H9 (cell line): ENCODE measurements at places on chromosomes 16 and 17. TPM values are rescaled to one million over a fixed set of nuclear protein-coding genes. Genes with fewer than 3 reads are reported as not detected.

DNA sequence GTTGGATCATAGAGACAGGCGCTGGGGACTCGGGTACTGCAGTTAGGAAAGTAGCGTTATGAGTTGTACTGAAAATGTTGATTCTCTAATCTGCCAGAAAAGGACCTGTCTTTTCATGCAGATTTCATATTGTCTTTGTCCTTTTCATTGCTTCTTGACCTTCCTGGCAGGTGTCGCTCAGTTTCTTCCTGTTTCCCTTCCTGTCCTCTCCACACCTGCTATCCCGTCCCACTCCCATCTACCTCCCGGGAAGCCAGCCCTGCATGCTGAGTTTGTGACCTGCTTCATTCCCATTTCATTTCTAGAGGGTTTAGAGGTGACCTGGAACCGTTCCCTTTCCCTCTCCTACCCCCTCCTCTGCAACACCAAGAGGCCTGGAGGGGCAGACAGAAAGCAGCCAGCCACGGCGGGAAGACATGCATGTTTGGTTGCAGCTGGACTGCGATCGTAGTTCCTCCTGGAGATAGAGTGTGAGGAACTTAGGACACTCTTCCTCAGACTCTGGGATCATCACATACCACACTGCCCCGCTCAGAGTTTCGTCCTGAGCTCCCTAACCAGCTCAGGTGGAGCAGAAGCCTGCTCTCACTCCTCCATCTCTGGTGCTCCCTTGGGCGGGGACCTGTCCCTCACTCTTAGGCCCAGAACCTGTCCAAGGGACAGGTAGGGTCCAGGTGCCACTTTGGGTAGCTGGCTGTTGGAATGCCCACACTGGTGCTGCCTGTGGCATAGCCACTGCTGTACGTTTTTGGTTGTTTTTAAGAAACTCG, 23.9 kb upstream of the ARHGAP23 start:
- peaks cover 11% of the 10 kb centered on the region; the same call in 1 of the 2 replicates for H3K4me1 ChIP-seq
- H3K36me3 ChIP-seq, result peaks cover 32% of the 10 kb centered on the region
- peak overlapping the region; percentile 41 for H3K4me3 ChIP-seq
- H3K27me3 ChIP-seq, result no peaks in the 10 kb centered on the region

- H3K4me1 ChIP-seq, result no peaks in the 10 kb centered on the region
- DNase-seq, result no peak
- H3K27ac ChIP-seq, result no peak overlapping the region
- no peaks in the 10 kb centered on the region for H3K27me3 ChIP-seq
These were observed 23.3 kb upstream of the CPNE2 start for GRCh38 chr16:57069053-57069452.

GRCh38 chr16:3020604-3021448, 658 bp downstream of the TNFRSF12A start:
- no peaks in the 10 kb centered on the region for H3K27me3 ChIP-seq
- H3K27ac ChIP-seq, result peak overlapping the region; percentile 64
- peak; percentile 96 for DNase-seq
- peaks cover 25% of the 10 kb centered on the region for H3K36me3 ChIP-seq
- peak overlapping the region; percentile 96 for H3K4me3 ChIP-seq

DNA sequence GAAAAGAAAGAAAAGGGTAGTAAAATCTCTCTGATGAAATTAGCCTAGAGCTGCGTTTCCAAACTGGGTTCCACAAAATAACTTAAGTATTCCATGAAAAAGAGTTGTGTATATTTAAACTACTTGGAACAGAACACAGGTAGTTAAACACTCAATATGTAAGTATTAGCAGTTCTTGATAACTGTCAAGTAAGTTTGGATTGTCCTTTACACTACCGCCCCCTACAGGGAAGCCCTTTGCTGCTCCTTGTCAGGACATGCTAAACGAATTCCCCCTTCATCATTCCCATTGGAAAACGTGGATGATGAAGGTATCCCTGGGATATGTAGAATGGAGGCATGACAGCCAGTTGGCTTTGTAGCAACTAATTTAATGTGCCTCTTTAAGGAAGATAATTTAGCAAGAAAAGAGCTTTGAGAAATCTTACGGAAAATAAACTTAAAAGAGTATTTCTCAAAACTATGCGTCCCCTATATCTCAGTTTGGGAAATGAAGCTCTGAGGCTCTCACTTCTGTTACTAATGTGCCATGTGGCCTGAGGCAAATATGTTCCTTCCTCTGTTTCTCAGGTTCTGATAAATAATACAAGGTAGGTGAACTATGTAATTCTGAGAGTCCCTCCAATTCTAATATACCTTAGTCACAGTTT, 18.8 kb downstream of the NCBP3 start:
- no peak overlapping the region for H3K4me3 ChIP-seq
- DNase-seq, result peak; percentile 75
- no peaks in the 10 kb centered on the region for H3K27me3 ChIP-seq
- no peak overlapping the region for H3K27ac ChIP-seq
- H3K4me1 ChIP-seq, result no peaks in the 10 kb centered on the region

- no peaks in the 10 kb centered on the region for H3K36me3 ChIP-seq
- no peak overlapping the region for H3K27ac ChIP-seq
- no peaks in the 10 kb centered on the region; the same call in 1 of the 2 replicates for H3K27me3 ChIP-seq
These were observed 19.3 kb upstream of the NXPH3 start for GRCh38 chr17:49556223-49556943.

DNA sequence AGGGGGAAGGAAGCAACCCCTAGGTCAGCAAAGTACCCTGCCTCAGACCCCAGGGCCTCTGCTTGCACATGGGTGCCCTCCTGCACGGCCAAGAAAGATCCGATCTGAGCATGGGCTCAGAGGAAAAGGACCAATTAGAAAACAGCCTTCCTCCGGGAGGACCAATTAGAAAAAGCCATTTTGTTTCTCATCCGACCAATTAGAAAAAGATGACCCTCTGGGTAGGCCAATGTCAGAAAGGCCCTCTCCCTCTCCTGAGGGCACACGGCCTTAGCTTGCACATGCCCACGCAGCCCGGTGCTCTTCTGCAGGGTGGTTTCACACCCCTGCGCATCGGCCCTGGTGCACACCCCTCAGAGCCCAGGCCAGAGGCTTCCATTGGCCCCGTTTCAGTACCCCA, 5.1 kb upstream of the CISD3 start:
- H3K4me3 ChIP-seq, result no peak overlapping the region
- H3K4me1 ChIP-seq, result no peaks in the 10 kb centered on the region
- peaks cover 7% of the 10 kb centered on the region; the same call in 1 of the 2 replicates for H3K36me3 ChIP-seq
- no peak overlapping the region for H3K27ac ChIP-seq

DNA sequence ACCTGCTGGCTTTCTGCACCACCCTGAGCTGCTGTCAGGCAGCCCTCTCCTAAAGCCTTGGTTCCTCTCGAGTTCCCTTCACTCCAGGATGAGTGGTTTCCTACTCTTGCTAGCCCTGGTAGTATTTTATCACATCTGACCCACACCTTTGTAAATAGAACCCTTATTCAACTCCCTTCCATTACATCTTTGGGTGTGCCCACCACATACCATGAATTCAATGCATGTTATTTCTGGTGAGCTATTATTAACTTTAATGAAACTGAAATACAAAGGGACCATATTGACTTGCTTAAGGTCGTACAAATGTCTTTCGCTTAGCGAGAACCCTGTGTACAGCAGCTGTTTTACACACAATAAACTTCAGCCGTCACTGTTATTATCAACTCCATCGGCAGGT, 521.3 kb downstream of the GRIN2A start:
- H3K27me3 ChIP-seq, result no peaks in the 10 kb centered on the region
- peaks cover 5% of the 10 kb centered on the region for H3K36me3 ChIP-seq
- no peak for DNase-seq
- H3K4me3 ChIP-seq, result no peak overlapping the region

DNA sequence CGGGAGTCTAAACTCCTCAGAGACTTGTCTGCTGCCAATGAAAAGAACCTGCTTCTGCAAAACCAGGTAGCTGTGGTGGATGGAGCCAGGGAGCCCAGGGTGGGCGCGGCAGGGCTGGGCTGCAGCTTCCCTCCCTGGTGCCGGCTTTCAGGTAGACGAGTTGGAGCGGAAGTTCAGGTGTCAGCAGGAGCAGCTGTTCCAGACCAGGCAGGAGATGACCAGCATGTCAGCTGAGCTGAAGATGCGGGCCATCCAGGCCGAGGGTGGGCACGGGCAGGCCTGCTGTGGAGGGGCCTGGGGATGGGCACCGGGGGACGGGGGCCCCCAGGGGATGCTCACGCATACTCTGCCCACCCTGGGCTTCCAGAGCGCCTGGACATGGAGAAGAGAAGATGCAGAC, 3.2 kb upstream of the RAC3 start:
- no peak overlapping the region for H3K4me3 ChIP-seq
- no peak for DNase-seq
- H3K4me1 ChIP-seq, result no peaks in the 10 kb centered on the region
- no peaks in the 10 kb centered on the region for H3K27me3 ChIP-seq

- H3K4me3 ChIP-seq, result no peak overlapping the region
- H3K4me1 ChIP-seq, result no peaks in the 10 kb centered on the region
- H3K27ac ChIP-seq, result no peak overlapping the region
- H3K27me3 ChIP-seq, result no peaks in the 10 kb centered on the region
These were observed 16.0 kb downstream of the CENPX start for GRCh38 chr17:82006468-82007227.

DNA sequence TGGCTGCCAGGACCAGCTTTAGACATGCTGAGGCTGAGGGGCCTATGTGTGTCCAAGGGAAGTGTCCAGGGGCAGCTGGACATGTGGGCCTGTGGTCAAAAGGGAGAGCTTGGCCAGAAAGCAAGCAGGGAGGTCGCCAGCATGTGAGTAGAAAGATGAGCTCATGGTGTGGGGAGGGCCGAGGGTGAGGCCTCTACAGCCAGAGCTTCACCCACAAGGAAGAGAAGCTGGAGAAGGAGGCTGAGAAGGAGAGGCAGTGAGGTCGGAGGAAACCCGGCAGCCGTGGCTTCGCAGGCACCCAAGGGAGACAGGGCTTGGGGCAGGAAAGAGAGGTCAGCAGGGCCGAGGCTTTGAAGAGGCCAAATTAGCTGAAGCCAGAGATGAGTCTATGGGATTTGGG, 4.0 kb upstream of the HSD11B2 start:
- H3K27ac ChIP-seq, result no peak overlapping the region
- H3K27me3 ChIP-seq, result no peaks in the 10 kb centered on the region; the same call in 1 of the 2 replicates
- H3K36me3 ChIP-seq, result no peaks in the 10 kb centered on the region
- no peak overlapping the region for H3K4me3 ChIP-seq
- DNase-seq, result no peak

DNA sequence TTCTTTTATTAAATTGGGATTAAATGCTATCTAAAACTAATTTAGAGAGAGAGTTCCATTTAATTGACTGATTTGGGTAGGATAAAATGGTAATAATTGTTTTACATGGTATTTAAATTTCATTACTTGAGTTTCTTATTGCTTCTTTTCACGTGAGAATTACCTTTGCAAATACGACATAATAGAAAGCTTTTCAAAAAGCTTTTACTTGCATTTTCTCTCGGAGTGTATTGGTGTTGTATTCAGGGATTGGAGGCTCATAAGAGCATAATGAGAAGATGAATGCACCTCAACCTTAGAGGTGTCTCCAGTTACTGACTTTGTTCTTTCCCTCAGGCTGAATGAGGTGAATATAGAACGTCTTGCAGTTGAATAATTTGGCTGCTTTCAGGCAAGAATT, 67.4 kb upstream of the CPHXL start:
- no peaks in the 10 kb centered on the region for H3K36me3 ChIP-seq
- H3K4me1 ChIP-seq, result no peaks in the 10 kb centered on the region
- H3K27ac ChIP-seq, result no peak overlapping the region
- H3K27me3 ChIP-seq, result no peaks in the 10 kb centered on the region

- H3K36me3 ChIP-seq, result no peaks in the 10 kb centered on the region
- no peak for DNase-seq
- no peaks in the 10 kb centered on the region for H3K27me3 ChIP-seq
These were observed 8.5 kb upstream of the TVP23B start for GRCh38 chr17:18772471-18772870.

DNA sequence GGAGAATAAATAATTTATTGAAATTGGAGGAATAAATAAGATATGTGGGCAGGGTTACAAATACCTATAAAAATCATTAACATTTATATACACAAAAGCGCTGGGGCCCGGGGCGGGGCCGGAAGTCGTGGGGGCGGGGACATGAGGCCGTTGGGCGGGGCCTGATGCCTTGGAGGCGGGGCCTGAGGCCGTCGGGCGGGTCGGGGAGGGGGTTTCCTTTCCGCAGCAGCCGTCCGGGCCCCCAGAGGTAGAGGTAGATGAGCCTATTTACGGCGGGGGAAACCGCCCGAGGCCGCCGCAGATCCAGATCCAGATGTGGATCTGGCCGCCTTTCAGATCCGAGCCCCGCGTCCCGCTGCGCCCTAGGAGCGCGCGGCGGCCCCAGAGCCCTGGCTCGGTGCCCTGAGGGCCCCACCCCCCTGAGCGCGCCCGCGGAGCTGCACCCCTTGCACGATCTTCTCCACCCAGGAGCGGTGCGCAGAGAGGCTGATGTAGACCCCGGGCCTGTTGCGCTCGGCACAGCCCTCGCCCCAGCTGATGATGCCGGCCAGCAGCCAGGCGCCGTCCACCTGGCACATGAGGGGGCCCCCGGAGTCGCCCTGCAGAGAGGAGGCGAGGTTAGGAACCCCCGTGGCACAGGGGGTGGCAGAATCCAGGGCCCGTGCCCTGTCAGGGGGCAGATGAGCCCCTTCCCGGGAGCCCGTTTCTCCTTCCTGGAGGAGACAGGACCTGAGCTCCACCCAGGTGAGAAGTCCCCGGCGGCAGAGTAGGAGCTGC, 5.1 kb downstream of the PRSS22 start:
- H3K27ac ChIP-seq, result no peak overlapping the region
- no peaks in the 10 kb centered on the region; the same call in 1 of the 2 replicates for H3K4me1 ChIP-seq
- no peak for DNase-seq
- H3K36me3 ChIP-seq, result peaks cover 10% of the 10 kb centered on the region
- H3K4me3 ChIP-seq, result no peak overlapping the region
- no peaks in the 10 kb centered on the region for H3K27me3 ChIP-seq

GRCh38 chr17:46033392-46033791, 34.3 kb downstream of the STH start:
- peaks cover 93% of the 10 kb centered on the region for H3K36me3 ChIP-seq
- H3K27ac ChIP-seq, result no peak overlapping the region
- no peaks in the 10 kb centered on the region for H3K27me3 ChIP-seq
- H3K4me3 ChIP-seq, result no peak overlapping the region
- H3K4me1 ChIP-seq, result no peaks in the 10 kb centered on the region

GRCh38 chr16:31569360-31569717, 41.6 kb downstream of the AHSP start:
- peak overlapping the region; percentile 78; the same call in 2 of the 3 replicates for H3K4me3 ChIP-seq
- peak; percentile 28 for DNase-seq

Gene PTX4
- total RNA-seq, result 0.20 TPM in 1 of 2 replicates, not detected in the other

Gene KRTAP2-2
- not detected in 2 replicates for total RNA-seq

Gene PLA2G10
- total RNA-seq, result 1.0 and 2.2 TPM in 2 replicates

Gene ACSM5
- not detected in 2 replicates for total RNA-seq

Gene ACD
- total RNA-seq, result 34.1 and 38.2 TPM in 2 replicates

Gene CCDC40
- 7.8 and 8.9 TPM in 2 replicates for total RNA-seq

Gene SLC6A2
- 0.24 TPM in 1 of 2 replicates, not detected in the other for total RNA-seq

Gene TM4SF5
- total RNA-seq, result not detected in 2 replicates

Gene TBX6
- 1.6 and 1.9 TPM in 2 replicates for total RNA-seq

Gene TPSG1
- not detected in 2 replicates for total RNA-seq
